ENCODE measurements at places on chromosomes 4 and X. TPM values are rescaled to one million over a fixed set of nuclear protein-coding genes. Genes with fewer than 3 reads are reported as not detected.

DNA sequence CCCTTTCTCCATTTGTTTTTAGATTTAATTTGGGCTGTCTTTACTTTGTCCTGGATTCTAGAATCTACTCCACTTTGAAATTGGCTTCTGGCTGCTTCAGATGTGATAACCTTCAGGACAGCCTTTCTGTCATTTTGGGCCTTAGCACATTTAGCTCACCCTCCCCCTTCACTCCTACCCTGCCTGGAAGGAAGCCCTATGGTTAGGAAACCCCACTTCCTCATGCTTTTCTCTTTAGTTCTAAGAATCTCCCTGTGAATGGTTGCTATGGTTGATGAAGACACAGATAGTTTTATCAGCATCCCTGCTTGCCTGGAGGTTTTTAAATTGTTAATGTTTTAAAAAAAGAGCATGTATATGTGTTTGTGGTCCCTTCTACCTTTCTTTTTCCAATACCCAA is 100.7 kb upstream of the PTPN13 start:
- H3K4me1 ChIP-seq = no peaks in the 10 kb centered on the region
- no peak overlapping the region for H3K27ac ChIP-seq

DNA sequence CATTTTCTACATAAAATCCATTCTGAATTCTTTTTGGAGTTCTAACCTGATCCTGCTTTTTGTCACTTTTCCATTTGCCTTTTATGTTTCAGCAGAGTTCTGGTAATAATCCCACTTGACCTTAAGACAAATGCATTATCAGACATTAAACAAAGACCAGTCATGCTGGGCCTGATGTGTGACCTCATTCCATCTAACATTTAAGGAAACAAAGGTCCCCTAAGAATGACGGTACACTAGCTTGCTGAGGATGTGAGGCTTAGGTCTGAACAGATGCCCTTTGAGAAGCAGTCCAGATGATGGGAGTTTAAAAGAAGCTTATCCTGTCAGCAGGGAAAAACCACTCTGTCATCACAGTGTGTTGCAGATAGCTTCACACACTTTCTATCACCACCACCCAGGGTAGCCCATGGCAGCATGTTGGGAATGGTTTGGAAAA is 38.1 kb upstream of the PDE5A start:
- H3K27me3 ChIP-seq = no peaks in the 10 kb centered on the region
- no peak overlapping the region for H3K27ac ChIP-seq
- DNase-seq = no peak
- no peaks in the 10 kb centered on the region for H3K36me3 ChIP-seq
- no peak overlapping the region for H3K4me3 ChIP-seq

- H3K27ac ChIP-seq = no peak overlapping the region
- H3K36me3 ChIP-seq = no peaks in the 10 kb centered on the region
- no peaks in the 10 kb centered on the region for H3K27me3 ChIP-seq
- H3K4me1 ChIP-seq = no peaks in the 10 kb centered on the region
- H3K4me3 ChIP-seq = no peak overlapping the region
Measured at GRCh38 chr4:65337371-65337770, 332.9 kb downstream of the EPHA5 start.

DNA sequence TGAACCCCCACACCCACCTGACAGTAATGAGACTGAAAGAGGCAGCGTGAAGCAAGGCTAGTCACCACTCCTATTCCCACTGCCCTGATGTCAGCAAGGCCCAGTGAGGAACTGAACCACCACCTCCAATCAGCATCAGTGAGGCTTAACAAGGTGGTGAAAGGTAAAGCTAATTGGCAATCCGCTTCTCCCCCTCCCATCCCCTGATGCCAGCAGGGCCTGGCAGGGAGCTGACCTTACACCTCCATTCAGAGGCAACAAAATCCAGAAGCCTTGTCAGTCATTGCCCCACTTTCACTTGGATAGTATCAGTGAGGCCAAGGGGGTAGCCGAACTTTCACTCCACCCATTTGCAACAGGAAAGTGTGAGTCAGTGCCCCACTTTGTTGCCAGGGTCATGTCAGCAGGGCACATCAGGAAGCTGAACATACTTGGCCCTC is 60.8 kb downstream of the AWAT2 start:
- no peak for DNase-seq
- no peaks in the 10 kb centered on the region for H3K4me1 ChIP-seq
- no peak overlapping the region for H3K27ac ChIP-seq
- H3K4me3 ChIP-seq = no peak overlapping the region

DNA sequence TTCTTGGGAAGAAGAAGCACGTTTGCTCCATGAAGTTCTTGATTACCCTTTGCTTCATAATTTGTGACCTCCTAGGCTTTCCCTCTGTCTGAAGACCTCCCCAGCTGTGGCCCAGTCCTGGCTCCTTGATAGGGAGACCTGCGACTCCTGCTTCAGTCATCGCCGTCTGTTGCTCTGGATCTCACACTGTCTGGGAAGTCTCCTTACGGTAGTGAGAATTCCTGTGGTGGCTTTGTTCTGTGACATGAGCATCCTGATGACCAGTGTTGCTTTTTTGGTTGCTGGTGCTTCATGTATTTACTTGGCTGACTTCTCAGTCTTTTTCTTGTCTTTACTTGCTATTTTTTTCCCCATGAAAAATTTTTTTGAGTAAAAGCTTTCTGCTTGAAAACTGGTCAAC is 44.2 kb downstream of the JADE1 start:
- no peak for DNase-seq
- H3K4me1 ChIP-seq = peaks cover 15% of the 10 kb centered on the region
- no peak overlapping the region for H3K4me3 ChIP-seq
- H3K27me3 ChIP-seq = no peaks in the 10 kb centered on the region
- no peak overlapping the region for H3K27ac ChIP-seq

GRCh38 chr4:16897991-16898827 is at the start of gene LDB2:
LDB2 (minus strand) TSS chr4:16898645.
- no peak for DNase-seq
- no peak within 1 kb of the TSS for H3K4me3 ChIP-seq
- H3K36me3 ChIP-seq = no peaks in the 10 kb centered on the region
- no peak within 1 kb of the TSS for H3K27ac ChIP-seq
- H3K4me1 ChIP-seq = no peaks in the 10 kb centered on the region

DNA sequence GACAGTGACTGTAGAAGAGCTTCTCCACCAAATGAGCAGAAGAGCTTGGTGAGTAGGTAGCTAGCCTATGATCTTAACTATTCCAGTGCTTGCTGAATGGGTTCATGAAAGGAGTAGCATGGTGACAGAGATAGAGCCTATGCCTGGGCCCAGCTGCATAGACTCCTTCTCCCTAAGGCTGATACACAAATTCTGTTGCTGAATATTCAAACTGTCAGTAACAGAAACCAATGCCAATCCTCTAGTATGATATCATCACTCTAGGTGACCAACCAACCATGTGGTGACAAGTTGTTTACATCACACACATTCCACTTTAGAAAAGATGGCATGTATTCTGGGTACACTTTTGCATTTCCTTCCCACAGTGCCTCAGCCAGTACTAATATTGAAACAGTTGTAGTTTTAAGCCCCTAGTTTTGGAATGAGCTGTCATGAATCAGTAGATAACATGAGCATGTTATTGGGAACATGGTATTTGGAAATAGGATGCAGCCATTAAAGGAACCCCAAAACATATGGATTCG is 103.4 kb upstream of the GRXCR1 start:
- peaks cover under 1% of the 10 kb centered on the region for H3K27me3 ChIP-seq

DNA sequence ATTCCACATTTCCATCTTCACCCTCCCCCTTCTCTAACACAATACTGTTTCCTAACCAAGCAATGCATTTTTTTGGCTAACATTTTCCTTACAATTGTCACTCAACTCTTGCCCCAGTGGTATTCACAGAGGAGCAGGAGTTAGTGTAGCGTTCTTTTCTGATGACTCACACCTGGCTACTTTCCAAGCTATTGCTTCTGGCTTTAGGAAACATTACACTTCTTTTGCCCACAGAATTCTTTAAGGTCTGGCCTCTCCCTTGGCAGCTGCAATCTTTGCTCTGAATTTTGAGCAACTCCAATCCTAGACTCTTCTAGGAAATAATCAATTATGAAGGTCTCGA is 27.5 kb upstream of the PDGFC start:
- H3K4me3 ChIP-seq = no peak overlapping the region
- H3K27ac ChIP-seq = no peak overlapping the region
- no peaks in the 10 kb centered on the region for H3K4me1 ChIP-seq
- no peak for DNase-seq
- H3K27me3 ChIP-seq = no peaks in the 10 kb centered on the region
- no peaks in the 10 kb centered on the region for H3K36me3 ChIP-seq

DNA sequence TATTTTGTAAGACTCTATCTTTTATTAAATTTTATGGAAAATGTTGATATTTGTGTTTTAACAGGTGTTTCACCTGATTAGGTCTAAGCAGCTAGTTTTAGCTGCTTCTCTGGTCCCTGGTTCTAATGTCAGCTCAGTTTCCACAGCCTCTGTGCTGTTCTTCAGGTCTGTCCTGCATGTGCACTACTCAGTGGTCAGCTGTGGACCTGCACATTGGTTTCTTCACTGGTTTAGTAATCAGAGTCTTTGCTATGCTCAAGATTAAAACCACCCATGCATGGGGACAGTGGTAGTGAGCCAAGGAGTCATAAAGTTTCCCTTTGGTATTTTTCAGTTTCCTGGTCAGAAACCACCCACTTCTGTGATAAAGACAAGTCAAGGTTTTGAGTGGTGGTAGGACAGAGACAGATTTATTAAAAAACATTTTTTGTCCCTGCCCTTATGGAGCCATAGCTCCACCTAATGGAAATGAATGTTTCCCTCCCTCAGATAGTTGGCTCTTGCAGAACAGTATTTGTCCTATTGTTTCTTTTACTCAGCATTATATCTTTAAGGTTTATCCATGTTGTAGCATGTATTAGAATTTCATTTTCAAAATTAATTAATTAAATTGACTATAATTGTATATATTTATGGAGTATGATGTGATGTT is 36.8 kb upstream of the VBP1 start:
- H3K4me3 ChIP-seq = no peak overlapping the region
- H3K27ac ChIP-seq = no peak overlapping the region

DNA sequence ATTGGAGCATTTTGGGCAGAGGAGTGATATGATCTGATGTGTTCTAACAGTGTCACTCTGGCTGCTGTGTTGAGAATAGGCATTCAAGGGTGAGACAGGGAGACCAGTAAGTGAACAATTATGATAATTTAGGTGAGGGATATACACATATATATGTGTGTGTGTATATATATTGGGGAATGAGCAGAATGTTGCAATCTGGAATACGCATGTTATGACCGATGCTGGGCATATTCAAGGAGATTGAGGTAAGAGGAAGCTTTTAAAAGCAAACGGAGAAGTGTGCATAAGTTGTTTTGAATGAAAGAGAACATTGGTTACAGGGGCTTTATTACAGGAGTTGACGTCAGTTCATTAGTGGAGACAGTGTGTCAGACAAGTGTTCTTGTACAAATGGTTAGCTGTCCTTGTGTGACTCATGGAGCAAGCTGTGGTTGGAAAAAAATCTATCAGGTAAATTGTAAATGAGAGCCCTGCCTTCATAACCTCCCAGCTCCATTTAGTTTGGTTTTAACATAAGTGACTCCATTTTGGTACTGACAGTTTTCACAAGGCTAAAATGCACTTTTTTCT is 442.5 kb upstream of the LCORL start:
- DNase-seq = no peak
- no peaks in the 10 kb centered on the region for H3K36me3 ChIP-seq
- H3K27me3 ChIP-seq = no peaks in the 10 kb centered on the region
- H3K4me1 ChIP-seq = no peaks in the 10 kb centered on the region
- no peak overlapping the region for H3K4me3 ChIP-seq

DNA sequence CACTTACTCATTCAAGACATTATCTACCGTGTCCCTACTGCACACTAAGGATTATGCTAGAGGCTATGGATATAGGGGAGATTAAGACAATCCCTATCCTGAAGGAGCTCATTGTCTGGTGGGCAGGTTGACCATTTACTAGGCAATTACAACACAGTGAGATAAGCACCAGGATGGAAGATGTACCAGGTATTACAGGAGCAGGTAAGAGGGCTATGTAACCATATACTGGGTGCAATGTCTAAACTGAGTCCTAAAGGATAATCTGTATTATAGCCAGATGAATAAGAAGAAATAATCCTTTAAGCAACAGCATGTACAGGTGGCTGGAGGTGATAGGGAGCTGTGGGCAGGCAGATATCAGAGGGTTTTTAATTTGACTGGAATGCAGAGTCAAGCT is 113.3 kb upstream of the TBC1D9 start:
- H3K36me3 ChIP-seq = no peaks in the 10 kb centered on the region
- no peak overlapping the region for H3K27ac ChIP-seq
- no peak for DNase-seq
- no peaks in the 10 kb centered on the region for H3K4me1 ChIP-seq

DNA sequence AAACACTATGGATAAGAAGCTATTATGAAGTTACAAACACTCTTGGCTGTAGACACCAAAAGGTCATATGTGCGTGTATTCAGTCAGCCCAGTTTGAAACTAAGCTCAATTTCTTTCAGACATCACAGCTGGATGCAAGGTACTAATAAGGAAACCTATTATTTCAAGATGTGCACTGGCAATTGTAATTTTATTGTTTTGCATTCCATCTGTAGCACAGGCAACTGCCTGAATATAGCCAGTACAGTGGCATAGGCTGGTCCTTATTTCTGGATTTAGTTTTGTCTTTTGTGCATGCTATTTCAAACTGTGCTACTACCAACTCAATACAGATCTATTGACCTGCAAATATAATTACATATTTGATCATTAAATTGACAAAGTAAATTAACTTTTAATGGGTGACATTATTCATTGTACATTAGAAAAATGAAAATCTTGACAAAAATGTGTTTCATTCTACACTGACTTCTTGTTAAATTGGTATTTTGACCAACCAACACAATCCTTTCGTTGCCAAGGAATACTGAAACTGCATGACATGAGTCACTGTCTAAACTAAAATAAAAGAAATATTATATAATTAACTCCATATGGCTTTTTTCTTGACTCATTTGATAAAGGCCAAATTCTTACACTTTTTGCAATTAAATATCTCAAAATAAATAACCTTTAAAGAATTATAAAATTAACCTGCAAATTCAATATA is 594.3 kb upstream of the ADGRL3 start:
- DNase-seq = no peak
- no peaks in the 10 kb centered on the region for H3K4me1 ChIP-seq
- H3K36me3 ChIP-seq = no peaks in the 10 kb centered on the region
- no peak overlapping the region for H3K4me3 ChIP-seq

GRCh38 chr4:2126309-2127043 is 67.3 kb downstream of the NAT8L start:
- no peaks in the 10 kb centered on the region for H3K36me3 ChIP-seq
- no peaks in the 10 kb centered on the region for H3K27me3 ChIP-seq
- H3K27ac ChIP-seq = no peak overlapping the region
- no peak for DNase-seq

- H3K36me3 ChIP-seq = no peaks in the 10 kb centered on the region
- no peak for DNase-seq
Measured at GRCh38 chrX:133586443-133586842, 171.2 kb upstream of the GPC4 start.

- H3K36me3 ChIP-seq = no peaks in the 10 kb centered on the region
- peaks cover 2% of the 10 kb centered on the region for H3K27me3 ChIP-seq
- no peak overlapping the region for H3K27ac ChIP-seq
Measured at GRCh38 chr4:55749666-55750065, 69.9 kb upstream of the EXOC1L start.

GRCh38 chr4:82084747-82085146 is 289.0 kb downstream of the HNRNPD start:
- H3K27me3 ChIP-seq = no peaks in the 10 kb centered on the region
- no peaks in the 10 kb centered on the region for H3K4me1 ChIP-seq
- H3K27ac ChIP-seq = no peak overlapping the region
- no peak overlapping the region for H3K4me3 ChIP-seq
- H3K36me3 ChIP-seq = no peaks in the 10 kb centered on the region
- no peak for DNase-seq

Gene MTMR8
- total RNA-seq = 7.2 TPM

Gene RPS6KA6
- total RNA-seq = 0.05 TPM
